ENCODE measurements at places on chromosomes 13 and 19.

DNA sequence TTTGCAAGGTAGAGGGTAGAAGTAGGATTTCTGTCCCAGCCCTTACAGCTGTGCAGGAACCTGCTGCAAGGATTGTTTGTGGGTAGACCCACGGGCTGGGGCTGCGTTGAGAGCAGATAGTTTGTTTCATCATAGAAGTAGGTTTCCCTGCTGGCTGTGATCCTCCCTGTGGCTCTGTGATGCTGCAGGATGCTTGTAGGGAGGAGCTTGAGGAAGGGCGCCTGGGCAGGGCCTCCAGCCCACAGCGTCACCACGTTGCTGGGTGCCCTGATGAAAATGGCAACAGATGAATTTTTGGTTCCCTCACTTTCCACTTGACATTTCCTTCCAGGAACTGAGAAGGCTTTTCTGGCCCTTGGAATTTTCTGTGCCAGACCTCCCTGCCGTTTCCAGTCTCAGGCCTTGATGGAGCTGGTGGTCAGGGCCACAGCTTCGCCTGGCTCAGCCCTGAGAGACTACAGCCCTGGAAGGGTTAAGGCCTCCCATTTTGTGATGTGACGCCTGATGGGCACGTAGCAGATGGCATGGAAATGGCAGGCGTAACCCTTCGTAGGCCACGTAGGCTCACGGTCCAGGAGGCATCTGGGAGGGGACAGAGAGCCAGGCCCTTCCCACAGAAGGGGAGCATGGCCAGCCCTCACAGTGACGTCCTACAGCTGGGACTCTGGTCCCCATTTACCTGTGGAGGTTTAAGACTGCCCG is 42.2 kb downstream of the GATAD2A start:
- peak; percentile 60 for DNase-seq

DNA sequence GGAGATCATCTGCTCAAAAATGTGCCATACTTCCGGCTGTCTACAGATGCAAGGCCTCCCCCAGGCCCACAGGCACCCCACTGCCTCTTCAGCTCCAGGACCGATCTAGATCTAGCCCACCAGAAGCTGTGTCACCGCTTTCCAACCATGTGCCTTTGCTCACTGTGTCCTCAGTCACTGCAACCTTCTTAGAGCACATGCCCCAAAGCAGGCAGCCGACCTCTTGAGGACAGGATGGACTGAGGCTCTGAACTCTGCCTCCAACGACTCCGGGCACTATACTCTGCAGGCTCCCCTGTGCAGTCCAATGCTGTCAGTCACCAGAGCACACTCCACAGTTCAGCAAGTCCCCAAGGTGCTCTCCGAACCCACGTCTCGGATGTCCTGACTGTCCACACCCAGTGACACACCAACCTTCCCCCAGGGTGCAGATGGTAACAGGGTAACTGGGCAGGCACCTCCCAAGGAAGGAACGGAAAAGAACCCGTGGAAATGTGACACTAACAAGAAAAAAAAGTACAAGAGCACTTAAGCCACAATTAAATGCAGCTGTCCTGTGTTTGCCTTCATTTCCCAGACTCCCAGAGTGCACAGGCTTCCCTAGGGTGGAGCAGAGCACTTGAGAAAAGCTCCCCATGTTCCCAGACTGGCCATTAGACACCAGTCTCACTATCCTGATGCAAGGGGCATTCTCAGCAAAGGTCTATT is 4.8 kb downstream of the STK24 start:
- DNase-seq: no peak

GRCh38 chr19:30047432-30047831 is 105.4 kb downstream of the URI1 start:
- no peak for DNase-seq

GRCh38 chr13:63554157-63554556 is 2138.5 kb upstream of the PCDH20 start:
- no peak for DNase-seq

GRCh38 chr13:92379371-92379770 is 847.2 kb upstream of the GPC6 start:
- DNase-seq: no peak

DNA sequence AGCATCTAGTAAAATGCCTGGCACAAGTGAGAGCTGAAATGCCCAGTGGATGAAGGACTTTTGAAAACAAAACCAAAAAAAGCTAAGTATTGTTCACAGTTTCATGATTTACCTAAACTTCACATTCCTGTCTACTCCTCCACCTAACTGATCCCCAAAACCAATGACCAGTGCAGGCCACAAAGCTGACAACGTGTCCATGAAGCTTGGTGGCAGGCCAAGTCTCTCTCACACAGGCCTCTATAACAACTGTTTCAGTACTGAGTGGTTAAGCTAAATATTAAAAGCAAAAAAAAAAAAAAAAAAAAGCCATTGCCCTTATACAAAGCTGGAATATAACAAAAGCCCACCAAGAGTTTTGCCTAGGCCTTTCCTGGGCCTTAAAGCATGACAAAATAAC is 36.4 kb downstream of the STK24 start:
- no peak for DNase-seq

Data from amniotic epithelial cell (primary cell).